Right renal pelvis (tissue), 4 donors: ENCODE measurements at places on chromosomes 1 and 21. TPM values are rescaled to one million over a fixed set of nuclear protein-coding genes. Genes with fewer than 3 reads are reported as not detected.

DNA sequence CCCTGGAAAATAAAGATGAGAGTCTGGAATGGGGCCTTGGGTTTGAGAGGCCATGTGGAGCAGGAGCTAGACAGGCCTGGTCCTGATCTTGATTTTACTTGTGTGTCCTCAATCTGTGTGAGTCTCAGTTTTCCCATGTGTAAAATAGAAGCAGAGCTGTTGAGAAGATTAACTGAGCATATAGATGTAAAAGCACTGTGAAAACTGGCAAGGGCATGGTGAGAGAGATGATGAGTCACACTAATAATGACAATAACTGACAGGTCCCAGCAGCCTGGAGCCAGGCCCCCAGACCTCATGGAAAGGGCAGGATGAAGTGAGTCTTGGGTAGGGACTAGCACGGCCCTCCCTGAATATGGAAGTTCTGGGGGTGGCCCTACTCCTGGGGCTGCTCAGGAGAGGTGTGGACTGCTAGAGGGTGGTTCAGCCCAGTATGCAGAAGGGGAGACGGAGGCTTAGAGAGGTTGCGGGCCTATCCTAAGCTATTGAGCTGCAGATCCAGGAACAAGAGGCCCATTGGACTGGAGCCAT, 2.8 kb upstream of the AHDC1 start:
- no peak for DNase-seq

GRCh38 chr1:182157187-182157586, 95.7 kb upstream of the ZNF648 start:
- DNase-seq: no peak

DNA sequence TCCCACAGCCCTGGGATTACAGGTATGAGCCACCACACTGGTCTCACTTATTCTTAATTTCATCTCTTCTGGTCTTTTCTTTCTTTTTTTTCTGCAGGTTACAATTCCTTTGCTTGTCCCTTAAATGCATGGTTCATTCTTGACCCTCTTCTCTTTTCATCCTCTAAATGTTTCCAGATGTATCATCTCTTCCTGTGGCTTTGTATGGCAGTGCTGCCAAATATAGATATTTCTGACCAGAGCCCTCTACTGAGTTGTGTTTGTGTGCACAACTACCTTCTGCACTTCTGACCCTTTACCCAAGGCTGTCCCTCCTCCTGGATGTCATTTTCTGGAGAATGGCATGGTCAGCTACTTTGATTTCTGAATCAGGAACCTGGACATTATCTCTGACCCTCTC, 32.5 kb downstream of the OLFML3 start:
- DNase-seq: no peak

- DNase-seq: peak; percentile 41
Observed at GRCh38 chr21:36209626-36210171, 53.1 kb downstream of the DOP1B start.

DNA sequence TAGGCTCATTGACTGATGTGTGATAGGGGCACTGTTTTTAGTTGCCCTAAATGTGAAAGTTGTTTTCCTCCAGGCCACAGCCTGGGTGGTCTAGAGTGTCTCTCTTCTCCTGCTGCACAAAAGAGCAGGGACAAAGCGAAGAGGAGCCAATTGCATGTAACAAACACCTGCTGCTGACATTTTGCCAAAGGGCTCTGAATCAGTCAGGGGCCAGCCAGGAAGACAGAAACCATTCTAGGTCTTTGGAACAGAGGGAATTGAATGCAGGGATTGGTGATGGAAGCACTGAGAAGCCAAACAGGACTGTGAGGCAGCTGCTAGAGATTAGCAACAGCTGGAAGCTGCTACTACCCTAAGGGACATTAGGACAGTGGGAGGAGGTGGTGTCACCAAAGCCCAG, 185.3 kb upstream of the POU3F1 start:
- no peak for DNase-seq

GRCh38 chr1:101293461-101294051, 56.7 kb downstream of the S1PR1 start:
- DNase-seq: no peak

GRCh38 chr1:177872308-177872900, 97.5 kb downstream of the SEC16B start:
- DNase-seq: no peak

GRCh38 chr1:230743899-230744298, 3.3 kb upstream of the CAPN9 start:
- DNase-seq: no peak

DNA sequence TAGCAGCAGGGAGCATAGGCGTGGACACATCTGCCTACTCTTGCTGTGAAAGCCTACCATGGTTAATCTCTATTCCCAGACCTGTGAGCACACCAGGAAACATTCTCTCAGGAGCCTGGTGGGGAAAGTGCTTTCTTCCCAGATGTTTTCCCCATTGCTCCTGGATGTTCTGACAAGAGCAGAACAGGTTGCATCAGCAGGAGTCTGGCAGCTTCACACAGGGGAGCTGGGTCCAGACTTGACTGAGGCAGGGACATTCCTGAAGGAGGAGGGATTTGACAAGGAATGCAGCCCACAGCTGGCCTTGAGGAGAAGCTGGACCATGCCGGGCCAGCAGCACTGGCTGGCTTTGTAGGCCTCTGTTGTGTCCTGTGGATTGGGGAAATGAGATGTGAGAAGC, 21.0 kb upstream of the ARTN start:
- DNase-seq: no peak

DNA sequence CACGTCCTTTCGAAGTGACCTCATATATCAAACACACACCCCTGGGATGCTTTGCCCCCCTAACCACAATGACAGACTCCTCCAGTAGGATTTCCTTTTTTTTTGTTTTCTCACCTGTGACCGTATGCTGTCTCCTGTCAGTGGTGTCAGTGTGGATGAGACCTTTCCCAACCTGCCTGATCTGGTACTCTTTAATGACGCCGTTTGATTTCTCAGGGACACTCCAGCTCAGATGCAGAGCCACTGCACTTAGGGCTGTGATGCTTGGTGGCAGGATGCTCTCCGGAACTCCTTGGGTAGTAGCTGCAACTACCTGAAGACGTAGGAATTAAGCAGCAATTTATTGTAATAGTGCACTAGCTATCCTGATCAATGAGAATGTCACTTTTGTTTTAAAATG, 212.6 kb downstream of the KCTD3 start:
- DNase-seq: no peak

- DNase-seq: no peak
Observed at GRCh38 chr1:75132812-75133619, 1.2 kb upstream of the LHX8 start.

- peak; percentile 17 for DNase-seq
Observed at GRCh38 chr1:75908717-75909152, 23.5 kb downstream of the ASB17 start.

- no peak for DNase-seq
Observed at GRCh38 chr1:18866846-18867245, 7.4 kb upstream of the TAS1R2 start.

GRCh38 chr1:9696793-9697192, 45.3 kb downstream of the PIK3CD start:
- DNase-seq: no peak

DNA sequence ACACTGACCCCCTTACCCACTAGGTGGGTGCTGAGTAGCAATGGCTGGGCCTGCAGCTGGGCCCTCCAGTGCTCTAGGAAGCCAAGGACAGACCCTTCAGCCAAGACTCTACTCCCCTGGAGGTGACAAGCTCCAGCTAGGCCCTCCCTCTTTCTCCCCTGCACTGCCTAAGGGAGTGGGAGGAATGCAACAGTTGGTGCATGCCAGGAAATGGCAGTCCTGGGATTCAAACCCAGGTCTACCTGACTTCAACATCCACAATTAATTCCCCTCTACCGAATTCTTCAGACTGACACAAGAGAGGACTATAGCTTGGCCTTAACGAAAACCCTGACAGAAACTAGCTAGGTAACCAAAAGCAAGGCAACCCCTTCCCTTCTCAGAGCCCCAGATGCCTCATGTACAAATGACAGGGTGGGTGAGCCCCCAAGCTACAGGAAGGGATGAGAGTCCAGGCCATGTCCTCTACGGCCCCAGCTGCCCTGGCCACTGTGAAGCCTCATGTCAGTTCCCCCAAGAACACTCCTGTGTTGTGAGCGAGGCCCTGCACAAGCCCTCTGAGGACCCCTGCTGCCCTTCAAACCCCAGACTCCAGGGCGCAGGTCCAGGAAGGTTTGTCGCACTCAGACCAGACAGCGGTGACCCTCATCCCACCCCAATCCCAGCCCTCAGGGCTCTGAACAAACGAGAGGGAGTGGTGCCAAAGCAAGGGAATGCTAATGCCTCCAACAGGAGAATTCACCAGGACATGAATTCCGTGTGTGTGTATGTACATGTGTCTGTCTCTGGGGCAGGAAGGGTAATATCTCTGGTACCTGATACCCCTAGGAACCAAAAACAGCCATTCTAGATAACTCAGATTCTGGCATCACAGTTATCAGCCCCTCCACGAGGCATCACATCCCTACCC, 92.3 kb downstream of the MRPL37 start:
- no peak for DNase-seq

DNA sequence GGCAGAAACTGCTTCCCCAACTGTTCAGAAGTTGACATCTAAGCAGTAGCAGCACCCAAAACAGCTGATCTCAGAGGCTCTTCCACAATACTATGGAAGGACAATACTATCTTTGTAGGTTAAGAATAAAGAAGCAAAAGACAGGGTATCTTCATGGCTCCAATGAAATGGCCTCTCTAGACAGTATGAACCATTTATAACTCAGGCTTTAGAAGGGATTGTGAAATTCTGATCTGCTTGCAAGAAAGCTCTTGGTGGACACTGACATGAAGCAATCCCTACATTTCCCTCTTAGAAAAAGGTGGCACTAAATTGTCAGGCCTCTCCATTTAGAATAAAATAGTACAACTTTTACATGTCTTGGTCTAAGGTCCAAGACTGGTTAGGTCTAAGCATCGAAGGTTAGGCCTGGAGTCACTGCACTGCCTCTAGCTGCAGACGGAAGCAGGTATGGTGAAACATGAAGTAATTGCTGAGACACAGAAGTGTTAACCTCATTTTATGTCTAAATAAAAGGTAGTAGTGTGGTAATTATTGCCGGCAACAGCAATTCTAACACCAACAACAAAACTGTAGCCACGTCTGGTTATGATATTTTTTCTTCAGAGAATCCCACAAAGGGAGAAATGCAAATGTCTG, 50.6 kb upstream of the HP1BP3 start:
- DNase-seq: no peak

GRCh38 chr1:223870617-223871574, 25.1 kb upstream of the TP53BP2 start:
- no peak for DNase-seq

DNA sequence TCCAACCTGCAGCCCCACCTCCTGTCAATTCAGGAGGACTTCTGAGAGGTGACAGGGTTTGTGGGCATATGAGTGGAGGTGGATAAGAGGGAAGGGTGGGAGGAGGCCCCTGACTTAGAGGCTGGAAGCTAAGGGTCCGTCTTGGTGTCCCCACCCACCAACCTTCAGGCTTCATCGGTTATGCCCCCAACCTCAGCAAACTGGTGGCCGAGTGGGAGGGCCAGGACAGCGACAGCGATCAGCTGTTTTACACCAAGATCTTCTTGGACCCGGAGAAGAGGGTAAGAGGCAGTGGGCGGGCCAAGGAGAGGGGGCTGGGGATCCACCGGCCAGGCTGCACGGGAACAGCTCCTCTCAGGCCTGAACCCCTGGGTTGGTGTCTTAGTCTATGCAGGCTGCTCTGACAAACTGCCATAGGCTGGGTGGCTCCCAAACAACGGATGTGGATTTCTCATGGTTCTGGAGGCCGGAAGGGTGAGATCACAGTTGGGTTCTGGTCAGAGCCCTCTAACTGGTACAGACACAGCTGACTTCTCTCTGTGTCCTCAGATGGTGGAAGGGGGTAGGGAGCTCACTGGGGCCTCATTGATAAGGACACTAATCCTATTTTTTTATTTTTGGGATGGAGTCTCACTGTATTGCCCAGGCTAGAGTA, 18.1 kb downstream of the PLOD1 start:
- DNase-seq: no peak

DNA sequence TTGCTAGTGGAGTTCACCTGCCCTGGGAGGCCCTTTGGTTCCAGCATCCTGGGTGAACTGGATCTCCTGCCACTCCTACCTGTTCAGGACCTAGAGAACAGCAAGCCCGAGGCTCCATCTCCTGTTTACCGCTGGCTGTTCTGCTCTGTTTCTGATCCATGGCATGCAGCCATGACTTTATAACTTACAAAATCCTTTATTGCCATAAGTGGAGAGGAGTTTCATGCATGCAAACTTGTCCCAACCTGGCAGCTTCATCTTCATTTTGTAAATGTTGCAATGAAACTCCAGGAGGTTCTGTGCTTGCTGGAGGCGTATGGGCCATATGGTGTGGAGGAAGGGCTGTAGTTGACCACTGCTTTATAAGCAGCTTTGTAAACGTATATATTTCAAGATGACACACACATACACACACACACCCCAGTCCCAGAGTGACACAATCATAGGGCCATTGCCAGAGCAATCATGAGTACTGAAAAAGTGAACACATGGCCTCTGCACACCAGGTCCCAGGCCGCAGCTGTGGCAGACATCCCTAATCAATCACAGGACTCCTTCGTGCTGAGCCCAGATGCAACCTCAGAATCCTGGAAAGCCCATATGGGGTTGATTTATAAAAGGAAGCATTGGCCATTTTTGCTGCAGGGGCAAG, 69.0 kb downstream of the UBIAD1 start:
- no peak for DNase-seq

DNA sequence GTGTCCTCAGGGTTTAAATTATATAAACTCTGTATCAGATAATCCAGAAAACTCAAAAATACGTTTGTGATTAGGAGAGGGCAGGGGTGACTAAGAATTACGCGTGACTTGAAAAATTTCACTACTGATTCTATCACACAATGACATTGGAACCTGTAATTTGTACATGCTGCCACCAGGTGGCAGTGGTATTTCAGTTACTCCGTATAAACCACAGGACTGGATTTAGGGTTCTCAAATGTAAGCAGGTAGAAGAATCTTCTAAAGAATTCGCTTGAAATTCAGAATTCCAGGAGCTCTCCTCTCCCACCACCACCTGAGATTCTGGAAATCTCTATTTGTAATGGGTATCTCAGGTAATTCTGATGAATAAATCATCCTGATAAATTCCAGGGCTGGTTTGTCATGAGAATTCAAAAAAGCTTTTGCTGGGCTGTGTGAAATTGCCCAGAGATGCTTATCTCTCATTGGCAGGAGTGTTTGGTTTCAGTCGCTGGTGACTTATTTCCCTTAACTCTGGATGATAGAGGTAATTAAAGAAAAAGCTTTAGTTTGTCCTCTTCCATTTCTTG, 1.7 kb upstream of the KRTAP7-1 start:
- no peak for DNase-seq

The SPSB1 gene
- 13.0 TPM for polyA plus RNA-seq

The MPL gene
- 0.44 TPM for polyA plus RNA-seq

The SPRR2B gene
- polyA plus RNA-seq: 0.17 TPM

The SPATA45 gene
- 0.64 TPM for polyA plus RNA-seq

The KRTAP20-1 gene
- polyA plus RNA-seq: not detected

The LDLRAD1 gene
- polyA plus RNA-seq: not detected

The C1QC gene
- polyA plus RNA-seq: 12.0 TPM

The CDK11B gene
- 40.3 TPM for polyA plus RNA-seq

The GBP5 gene
- 0.46 TPM for polyA plus RNA-seq

The RSPO1 gene
- 4.0 TPM for polyA plus RNA-seq

The FOXD3 gene
- 0.28 TPM for polyA plus RNA-seq
